ENCODE measurements at places on chromosomes 5 and 9.

GRCh38 chr5:55459572-55459971 is 75.2 kb downstream of the PLPP1 start:
- DNase-seq, result no peak

GRCh38 chr5:35141739-35142138 is 88.5 kb downstream of the PRLR start:
- DNase-seq, result no peak

- peak; percentile 40 for DNase-seq
Measured at GRCh38 chr5:112921026-112921832, 798 bp downstream of the REEP5 start.

- DNase-seq, result no peak
Measured at GRCh38 chr9:73166468-73166867, 14.8 kb downstream of the ANXA1 start.

GRCh38 chr5:157732130-157732514 is 902 bp downstream of the THG1L start:
- DNase-seq, result no peak

DNA sequence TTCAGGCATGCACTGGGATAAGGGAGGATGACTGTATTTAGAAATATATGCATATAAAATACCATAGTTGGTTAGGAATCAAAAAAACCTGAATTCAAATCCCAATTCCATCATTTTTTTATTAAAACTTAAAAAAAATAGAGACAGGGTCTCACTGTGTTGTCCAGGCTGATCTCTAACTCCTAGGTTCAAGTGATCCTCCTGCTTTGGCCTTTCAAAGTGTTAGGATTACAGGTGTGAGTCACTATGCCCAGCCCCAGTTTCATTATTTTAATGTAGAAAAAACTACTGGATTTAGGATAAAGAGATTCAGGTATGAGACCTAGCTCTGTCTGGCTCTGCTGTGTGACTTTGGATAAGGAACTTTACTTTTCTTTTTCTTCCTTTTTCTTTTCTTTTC is 3.3 kb upstream of the LARP1 start:
- no peak for DNase-seq

- DNase-seq, result no peak
Measured at GRCh38 chr5:135589152-135589551, 10.4 kb upstream of the CXCL14 start.

DNA sequence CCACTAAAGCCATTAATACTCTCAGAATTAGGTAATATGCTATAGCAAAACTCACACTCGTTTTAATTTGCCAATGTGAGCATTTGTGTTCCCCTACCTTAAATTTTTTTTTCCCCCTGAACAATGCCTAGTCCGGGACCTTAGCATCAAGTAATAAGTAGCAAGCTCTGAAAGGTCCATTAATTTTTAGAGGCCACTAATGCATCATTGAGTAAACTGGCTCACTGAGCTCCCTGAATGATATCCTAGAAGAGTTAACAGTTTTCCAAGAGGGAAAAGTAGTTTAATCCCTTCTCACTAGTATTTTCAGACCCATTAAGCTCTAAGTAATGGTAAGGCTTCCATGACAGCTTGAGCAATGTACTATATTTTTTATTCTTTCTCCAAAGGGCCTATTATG is 242.2 kb downstream of the MAT2B start:
- DNase-seq, result no peak

GRCh38 chr9:9881692-9882091 is 731.1 kb downstream of the PTPRD start:
- DNase-seq, result no peak

DNA sequence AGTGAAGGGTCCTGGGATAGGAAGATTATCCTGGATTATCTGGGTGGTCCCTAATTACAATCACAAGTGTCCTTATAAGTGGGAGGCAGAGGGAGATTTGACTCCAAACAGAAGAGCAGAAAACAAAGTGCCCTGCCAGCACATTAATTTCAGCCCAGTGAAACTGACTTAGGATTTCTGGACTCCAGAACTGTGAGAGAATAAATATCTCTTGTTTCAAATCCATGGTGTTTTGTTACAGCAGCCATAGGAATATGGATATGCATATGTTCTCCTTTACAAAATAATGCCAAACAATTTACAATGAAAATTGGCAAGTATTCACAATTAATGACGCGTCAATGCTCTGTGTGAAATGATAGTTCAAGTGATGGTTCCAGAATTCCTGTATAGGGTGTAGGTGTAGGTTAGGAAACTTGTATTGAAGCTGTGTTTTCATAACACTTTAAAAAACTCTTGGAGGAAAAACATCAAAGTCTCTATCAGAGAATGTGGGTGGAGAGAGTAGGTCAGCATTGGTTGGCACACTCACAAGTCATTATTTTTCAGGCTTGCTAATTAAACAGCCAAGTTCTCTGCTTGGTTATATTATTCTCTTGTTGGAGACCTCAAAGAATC is 19.9 kb upstream of the PLPP1 start:
- no peak for DNase-seq

- DNase-seq, result no peak
Measured at GRCh38 chr5:94908889-94909480, 290.5 kb downstream of the SLF1 start.

- no peak for DNase-seq
Measured at GRCh38 chr5:118290204-118290603, 698.1 kb downstream of the DTWD2 start.

DNA sequence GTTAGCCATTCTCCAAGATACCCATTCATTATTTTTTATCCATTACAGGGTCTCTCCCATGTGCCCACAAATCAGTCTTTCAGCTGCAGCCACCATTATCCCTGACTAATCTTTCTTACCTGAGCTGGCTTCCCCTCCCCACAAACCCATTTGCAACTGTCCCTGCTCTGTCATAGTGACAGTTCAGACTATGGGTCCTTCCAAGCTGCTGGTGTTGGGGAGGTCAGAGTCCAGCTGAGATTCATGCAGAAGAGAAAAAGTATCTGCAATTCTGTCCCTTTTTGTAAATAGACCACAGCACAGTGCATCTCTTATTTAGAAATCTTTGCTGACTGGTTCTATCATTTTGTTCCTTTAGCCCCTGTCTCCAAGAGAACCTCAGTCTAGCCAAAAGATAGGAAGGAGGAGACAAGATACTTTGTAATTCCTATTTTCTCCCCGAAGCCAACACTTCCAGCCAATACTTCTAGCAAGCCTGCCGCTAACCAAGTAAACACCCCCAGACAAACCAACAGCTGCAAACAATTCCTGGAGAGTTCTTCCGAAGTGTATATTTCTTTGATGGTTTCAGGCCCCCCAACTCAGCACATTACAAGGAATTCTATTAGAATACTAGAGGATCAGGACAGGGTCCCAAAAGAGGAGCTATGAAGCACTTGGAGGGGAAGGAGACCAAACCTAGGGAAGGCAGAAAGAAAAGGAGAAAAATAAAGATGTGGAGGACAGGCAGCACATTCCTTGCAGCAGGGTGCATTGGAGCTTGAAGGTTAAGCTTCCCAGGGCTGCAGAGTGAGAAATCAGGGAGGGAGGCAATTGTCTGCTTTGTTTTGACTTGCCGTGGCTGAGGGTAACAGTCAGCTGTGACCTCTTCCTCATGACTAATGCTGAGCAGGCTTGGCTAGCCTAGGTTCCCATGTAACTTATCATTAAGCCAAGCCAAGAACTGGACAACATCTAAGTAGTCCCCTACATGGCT is 148.5 kb downstream of the SGCD start:
- no peak for DNase-seq

GRCh38 chr5:90844931-90845330 is 286.3 kb downstream of the ADGRV1 start:
- no peak for DNase-seq

DNA sequence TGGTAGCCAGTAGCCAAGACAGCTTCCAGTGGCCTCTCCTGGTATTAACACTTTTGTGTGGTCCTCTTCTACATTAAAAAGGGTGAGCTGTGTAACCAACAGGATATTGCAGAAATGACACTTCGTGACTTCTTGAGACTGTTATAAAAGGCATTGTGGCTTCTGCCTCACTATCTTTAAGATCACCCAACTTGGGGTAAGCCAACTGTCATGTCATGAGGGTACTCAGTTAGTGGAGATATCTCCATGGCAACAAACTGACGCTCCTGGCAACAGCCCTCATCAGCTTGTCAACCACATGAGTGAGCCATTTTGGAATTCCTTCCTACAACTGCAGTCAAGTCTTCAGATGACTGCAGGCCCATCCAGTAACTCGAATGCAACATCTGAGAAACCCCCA is 121.7 kb downstream of the DEPDC1B start:
- no peak for DNase-seq

DNA sequence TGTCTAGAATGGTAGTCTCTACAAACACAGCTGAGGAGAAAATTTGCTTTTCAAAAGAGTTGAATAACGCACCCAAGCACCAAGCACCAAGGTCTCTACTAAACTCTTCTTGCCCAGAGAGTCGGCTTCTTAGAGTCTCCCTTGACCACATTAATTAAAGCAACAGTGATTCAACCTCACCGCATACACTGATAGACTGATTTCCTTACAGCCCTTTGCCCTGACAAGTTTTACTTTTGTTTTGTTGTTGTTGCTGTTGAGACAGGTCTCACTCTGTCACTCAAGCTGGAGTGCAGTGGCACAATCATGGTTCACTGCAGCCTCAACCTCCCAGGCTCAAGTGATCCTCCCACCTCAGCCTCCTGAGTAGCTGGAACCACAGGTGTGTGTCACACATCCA is 1035.7 kb upstream of the DMAC1 start:
- no peak for DNase-seq

- no peak for DNase-seq
Measured at GRCh38 chr5:55897206-55897894, 46.2 kb downstream of the IL31RA start.

- DNase-seq, result no peak
Measured at GRCh38 chr5:54644226-54644625, 126.7 kb downstream of the SNX18 start.

DNA sequence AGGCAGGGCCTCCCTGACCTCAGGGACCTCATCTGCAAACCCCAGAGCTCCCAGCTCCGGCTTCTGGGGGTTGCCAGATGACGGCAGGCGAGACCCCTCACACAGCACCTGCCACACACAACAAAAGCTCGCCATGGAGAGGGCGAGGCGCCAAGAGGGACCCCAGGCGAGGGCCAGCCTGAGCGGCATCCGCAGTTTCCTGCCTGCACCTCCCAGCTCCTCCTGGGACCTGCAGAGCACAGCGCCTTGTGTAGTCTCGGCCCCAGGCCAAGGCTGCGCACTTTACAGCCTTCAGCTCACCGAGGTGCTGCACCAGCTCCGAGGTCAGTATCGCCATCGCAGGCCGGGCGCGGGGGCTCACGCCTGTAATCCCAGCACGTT is 82.4 kb upstream of the ADAMTS2 start:
- no peak for DNase-seq

DNA sequence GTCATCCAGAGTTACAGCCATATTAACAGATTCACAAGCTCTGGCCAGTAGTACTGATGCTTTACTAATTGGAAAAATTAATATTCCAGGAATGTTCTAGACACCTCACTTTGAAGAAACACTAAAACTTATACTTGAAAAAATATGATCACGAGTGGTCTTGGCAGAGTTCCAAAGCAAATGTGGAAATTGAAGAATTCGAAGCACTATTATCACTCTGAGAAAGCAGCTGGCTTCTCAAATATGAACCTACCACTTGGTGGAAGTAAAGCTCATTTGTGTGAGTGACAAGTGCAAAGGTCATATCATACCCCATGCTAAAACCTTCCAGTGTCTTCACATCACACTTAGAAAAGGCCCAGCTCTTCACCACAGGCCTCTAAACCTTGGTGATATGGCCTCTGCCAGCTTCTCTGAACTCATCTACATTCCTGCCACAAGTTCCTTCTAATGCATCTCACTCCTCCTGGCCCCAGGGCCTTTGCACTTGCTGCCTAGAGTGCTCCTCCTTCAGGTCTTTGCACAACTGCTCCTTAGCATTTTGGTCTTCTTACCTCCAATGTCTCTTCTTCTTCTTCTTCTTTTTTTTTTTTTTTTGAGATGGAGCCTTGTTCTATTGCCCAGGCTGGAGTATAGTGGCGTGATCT is 175.7 kb upstream of the SMIM23 start:
- no peak for DNase-seq

GRCh38 chr5:175444905-175445456 is 999 bp upstream of the DRD1 start:
- DNase-seq, result no peak

DNA sequence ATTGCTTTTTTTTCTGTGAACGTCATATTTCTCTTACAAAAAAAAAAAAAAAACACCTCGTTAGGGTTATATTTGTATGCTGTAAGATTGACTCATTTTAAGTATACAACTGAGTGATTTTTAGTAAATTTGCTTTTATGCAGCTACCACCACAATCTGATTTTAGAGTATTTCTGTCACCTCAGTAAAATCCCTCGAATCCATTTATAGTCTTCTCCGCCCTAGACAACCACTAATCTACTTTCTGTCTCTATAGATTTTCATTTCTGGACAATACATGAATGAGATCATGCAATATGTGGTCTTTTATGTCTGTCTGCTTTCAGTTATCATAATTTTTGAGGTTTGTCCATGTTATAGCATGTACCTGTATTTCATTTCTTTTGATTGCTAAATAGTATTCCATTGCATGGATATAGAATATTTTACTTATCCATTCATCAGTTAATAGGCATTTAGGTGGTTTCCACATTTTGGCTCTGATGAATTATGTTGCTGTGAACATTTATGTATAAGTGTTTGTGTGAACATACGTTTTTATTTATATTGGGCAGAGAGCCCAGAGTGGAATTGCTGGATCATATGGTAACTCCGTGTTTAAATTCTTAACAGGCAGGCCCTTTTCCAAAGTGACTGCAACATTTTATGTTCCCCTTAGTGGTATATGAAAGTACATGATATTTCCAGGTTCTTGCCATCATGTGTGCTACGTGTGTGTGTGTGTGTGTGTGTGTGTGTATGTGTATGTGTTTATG is 171.4 kb downstream of the SGCD start:
- DNase-seq, result no peak

DNA sequence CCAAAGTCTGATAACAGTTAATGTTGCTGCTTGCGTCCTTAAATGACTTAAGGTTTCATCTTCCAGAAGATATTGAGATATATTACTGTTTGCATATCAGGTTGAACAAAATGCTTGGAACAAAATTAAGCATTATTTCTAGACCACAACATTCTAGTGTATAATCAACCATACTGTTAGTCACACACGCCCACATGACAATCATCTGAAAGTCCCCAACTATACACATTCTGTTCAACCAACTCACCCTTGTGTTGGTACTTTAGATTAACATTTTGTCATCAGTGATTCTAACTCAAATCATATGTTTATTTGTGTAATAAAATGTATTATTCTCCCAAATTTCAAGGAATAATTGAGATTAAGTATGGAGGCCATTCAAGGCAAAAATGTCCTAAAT is 47.3 kb downstream of the LURAP1L start:
- no peak for DNase-seq

DNA sequence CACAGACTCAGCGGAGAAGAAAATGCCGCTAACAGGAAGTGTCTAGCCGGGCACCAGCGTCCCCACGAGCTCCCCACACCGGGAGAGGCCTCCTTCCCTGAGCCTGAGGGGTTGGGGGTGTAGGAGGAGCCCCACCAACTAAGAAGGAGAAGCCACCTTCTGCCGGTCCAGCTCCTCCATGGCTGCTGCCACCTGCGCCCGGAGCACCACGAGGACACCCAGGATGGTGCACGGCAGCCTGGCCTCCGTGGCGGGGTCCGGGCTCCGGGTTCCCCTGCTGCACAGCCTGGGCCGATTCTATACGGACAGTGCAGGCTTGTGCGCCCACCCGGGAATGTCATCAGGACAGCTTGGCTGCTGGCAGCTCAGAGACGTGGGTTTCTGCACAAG is 297 bp downstream of the LCN8 start:
- DNase-seq, result no peak

Data from activated effector memory CD4-positive, alpha-beta T cell treated with Interleukin-2 at 50 U/mL for 16 hours (primary cell).